ENCODE measurements at places on chromosomes 4 and X.

GRCh38 chr4:186159613-186160012 is 31.8 kb upstream of the CYP4V2 start:
- DNase-seq, result no peak

- DNase-seq, result no peak
Observed at GRCh38 chr4:68347845-68348244, 2.0 kb downstream of the YTHDC1 start.

DNA sequence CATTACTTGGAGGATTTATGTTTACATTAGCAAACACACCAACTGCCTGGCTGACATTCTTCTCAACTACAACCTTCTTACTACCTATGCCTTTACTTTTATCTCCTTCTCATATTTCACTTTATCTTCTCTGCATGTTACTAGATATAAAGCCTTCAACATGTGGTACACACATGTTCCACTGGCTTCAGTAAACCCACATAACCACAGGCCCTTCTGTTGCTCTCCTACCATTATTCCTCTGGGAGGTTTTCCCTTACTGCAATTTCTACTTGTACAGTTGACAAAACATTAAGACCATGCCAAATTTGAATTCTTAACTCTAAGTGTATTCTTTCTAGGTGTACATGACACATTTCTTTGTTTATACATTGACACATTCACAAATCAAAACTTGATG is 133.1 kb downstream of the ARAP2 start:
- DNase-seq, result peak; percentile 23

- DNase-seq, result no peak
Observed at GRCh38 chrX:153449368-153450113, 3.7 kb upstream of the TREX2 start.

GRCh38 chrX:41300758-41301437 is 33.1 kb upstream of the DDX3X start:
- no peak for DNase-seq

- DNase-seq, result no peak
Observed at GRCh38 chrX:132411310-132411977, 77.4 kb downstream of the MBNL3 start.

- DNase-seq, result no peak
Observed at GRCh38 chr4:125642645-125643044, 327.9 kb downstream of the FAT4 start.

DNA sequence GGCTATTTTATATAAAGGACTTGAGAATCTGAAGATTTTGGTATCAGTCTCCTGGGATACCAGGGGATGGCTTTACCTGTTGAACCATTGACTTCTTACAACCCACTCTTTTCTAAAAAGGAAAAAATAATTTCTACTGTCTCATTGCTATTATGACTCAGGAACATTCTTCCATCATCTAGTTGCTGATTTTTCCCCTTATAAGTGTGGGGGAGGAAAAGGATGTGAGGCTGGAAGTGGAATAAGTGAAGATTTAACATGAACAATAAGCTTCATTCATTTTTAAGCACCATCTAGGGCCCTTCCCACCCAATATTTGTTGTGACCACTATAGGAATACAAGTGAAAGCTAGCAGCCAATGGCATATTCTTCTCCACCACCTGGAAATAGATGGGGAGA is 10.6 kb upstream of the MND1 start:
- no peak for DNase-seq

DNA sequence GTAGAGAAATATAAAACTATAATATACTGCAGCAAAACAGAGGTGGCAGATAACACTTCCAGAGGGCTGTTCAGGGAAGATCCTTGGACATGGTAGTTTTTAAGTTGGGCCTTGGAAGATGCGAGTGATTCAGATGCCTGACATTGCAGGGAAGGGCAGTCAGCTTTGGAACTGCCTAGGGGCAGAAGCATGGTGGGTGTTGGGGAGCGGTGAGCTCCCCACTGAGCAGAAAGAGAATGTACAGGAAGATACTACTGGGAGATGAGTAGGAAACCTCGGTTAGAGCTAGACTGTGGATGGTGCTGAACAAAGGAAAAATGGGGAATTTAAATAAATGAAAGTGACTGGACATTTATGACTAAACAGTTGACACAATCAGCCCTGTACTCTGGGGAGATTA is 24.9 kb upstream of the SEC24B start:
- DNase-seq, result no peak

DNA sequence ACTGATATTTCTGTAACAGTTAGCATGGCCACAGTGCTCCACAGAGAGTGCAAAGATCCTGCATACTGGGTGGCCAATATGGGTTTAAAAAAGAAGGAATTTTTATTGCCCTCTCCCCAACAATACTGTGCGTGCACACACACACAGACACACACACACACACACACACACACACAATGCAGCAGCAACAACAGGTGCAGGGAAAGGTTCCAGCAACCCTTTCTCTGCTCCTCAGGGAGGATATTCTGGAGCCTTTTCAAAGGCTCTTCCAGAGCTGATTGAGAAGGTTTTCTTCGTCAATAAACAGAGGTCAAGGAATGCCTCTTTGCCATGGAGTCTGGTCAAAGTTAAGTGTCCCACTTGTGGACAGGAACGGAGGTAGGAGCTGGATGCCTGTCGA is 84.8 kb upstream of the ZFP42 start:
- DNase-seq, result no peak

GRCh38 chr4:185656467-185656931 is 121.2 kb upstream of the PDLIM3 start:
- DNase-seq, result peak; percentile 16

- no peak for DNase-seq
Observed at GRCh38 chr4:7364979-7365378, 69.8 kb downstream of the PSAPL1 start.

GRCh38 chr4:7457201-7458065 is 22.7 kb upstream of the PSAPL1 start:
- DNase-seq, result no peak

DNA sequence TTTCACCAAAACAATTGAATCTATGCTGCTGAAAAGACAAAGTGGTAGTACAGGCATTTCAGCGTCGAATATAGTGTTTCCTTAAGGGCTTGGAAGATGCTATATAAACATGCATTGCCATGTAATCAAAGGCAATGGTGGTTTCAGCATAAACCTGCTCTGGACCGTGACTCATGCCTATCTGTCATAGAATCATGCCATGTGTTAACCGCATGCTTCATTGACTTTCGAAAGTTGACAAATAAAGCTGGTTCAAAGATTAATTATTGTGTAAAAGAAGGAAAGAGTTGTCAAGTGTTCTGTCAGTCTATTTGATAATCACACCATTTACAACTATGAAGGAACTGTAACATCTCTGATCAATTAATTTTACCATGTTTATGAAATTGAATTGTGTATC is 83.2 kb downstream of the FUNDC1 start:
- no peak for DNase-seq

DNA sequence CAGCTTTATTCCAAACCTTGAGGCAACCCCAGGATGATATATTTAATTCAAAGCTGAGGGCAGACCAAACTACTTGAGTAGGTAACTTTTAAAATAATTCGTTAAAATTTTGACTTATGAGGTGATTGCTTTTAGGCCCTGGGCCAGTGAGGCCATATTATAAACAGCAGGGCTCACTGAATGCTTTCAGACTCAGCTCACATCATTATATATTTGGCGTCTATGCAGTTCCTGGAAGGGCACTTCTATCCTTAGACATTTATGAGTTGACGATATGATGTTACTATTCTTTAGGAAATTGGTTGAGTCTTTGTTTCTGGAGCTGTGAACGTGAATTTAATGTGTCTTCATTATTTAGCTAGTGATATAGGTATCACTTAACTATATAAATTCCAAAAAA is 400.1 kb downstream of the PDHA2 start:
- DNase-seq, result no peak

Measured in fibroblast of the conjunctiva (primary cell).